ENCODE measurements at places on chromosomes 5 and 9.

- no peak for DNase-seq
Measured at GRCh38 chr9:108069991-108070390, 580.4 kb upstream of the KLF4 start.

DNA sequence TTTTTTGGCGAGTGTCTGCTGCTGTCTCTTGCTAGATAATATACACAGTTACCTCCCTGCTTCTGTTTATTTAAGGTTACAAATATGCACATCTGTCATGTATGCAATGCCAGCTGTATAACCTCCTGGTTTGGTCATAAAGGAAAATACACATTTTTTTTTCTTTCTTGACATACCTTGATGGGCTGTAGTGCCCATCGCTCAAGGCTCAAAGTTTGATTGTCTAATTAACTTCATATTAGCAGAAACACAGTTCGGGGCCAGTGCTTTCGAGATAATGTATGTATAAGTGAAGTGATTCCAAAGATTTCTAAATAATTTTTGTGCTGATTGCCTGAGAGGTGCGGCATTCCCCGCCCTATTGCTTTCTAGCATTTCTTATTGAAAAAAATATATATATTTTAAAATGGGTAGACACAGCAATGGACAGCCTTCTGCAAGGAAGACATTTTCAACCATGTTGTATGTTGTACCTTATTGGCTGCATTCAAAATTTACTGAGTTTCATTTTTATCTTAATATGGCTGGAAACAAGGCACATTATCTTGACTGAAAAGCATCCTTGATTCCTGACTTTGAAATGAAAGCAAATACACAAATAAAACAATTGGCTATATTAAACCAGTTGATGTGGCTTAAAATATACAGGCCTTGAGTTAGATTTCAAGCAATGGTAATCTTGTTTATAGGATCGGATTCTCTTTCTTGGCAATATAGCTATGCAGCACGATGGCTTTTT, 206.2 kb downstream of the MEF2C start:
- no peak for DNase-seq

DNA sequence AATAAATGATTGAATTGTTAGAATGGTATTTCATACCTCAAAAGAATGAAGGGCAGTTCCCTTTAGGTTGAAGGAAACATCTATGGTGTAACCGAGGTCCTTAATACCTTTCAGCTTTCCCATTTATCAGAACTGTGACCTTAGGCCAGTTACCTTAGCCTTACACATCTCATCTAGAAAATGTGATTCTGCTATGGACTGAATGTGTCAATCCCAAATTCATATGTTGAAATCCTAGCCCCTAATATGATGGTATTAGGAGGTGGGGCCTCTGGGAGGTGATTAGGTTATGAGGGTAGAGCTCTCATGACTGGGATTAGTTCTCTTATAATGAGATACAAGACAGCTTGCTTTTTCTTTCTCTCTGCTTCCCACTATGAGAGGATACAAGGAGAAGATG, 441.9 kb downstream of the PLK2 start:
- no peak for DNase-seq

- no peak for DNase-seq
Measured at GRCh38 chr5:116773926-116774325, 199.3 kb upstream of the SEMA6A start.

- no peak for DNase-seq
Measured at GRCh38 chr9:18543406-18544192, 69.6 kb downstream of the ADAMTSL1 start.

DNA sequence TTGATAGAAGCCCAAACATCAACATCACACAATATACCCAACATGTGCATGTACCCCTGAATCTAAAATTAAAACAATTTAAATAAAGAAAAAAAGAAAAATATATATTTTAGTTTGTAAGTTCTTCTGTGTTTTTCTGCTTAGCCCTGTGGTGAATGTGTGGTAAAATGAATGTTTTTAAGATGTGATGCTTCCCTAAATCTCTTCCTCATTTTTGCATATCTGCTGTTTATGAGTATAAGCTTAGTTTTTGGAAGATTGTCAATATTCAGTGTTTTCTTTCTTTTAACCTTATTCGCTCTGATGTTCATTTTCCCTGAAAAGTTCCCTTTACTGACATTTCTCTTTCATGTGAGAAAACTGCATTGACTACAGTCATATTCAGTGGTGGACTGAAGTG, 44.4 kb upstream of the DAB2 start:
- no peak for DNase-seq

DNA sequence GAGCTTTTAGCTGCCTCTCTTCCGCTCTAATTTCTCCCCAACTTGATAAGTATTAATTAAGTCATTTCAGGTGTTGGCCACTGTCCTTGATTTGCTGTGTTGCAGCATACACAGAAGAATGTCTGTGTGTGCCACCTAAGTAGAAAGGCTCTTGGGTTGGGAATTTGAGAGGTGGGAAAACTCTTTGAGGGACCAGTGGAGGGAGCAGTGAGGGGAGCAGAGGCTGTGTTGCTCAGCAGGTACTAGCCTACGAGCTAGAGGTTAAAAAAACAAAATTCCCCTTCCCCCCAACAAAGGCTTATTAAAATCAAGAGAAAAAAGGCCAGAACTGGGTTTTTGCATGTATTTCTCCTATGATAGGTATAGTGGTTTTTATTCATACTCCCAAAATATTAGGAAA, 20.9 kb downstream of the RPS23 start:
- no peak for DNase-seq

DNA sequence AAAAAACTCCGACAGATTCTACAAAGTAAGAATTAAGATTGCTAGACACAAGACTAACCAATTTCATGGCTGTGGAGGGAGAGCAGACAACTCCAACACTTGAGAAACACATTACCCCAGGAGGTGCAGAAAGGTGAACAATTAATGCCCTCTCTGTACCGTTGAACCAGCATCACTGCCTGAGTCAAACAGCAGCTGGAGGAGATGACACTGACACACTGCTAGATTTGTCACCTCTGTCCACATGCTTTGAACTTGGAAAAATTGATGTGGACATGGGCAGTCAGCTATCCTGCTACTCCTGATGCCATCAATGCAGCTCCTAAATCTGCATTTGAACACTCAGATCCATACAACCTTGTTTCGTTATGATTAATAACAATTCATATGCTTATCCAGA, 51.7 kb downstream of the GPBP1 start:
- DNase-seq, result no peak

- DNase-seq, result no peak
Measured at GRCh38 chr5:72224946-72225463, 95.0 kb downstream of the MRPS27 start.

All from CD8-positive, alpha-beta memory T cell (primary cell).